ENCODE measurements at places on chromosomes 16 and 17. TPM values are rescaled to one million over a fixed set of nuclear protein-coding genes. Genes with fewer than 3 reads are reported as not detected.

MMP15 gene
- total RNA-seq: 5.4 TPM

FBXW10 gene
- total RNA-seq: not detected

PPP1R27 gene
- total RNA-seq: not detected

CCDC154 gene
- total RNA-seq: 0.13 TPM

CMTM4 gene
- 9.4 TPM for total RNA-seq

C16orf92 gene
- not detected for total RNA-seq
